Bronchial epithelial cell (primary cell): ENCODE measurements at places on chromosomes 16 and 17. TPM values are rescaled to one million over a fixed set of nuclear protein-coding genes. Genes with fewer than 3 reads are reported as not detected.

- peak; percentile 81 for DNase-seq
Observed at GRCh38 chr17:69551212-69552010, 136.9 kb downstream of the MAP2K6 start.

GRCh38 chr16:74578838-74579237 is 28.1 kb downstream of the GLG1 start:
- DNase-seq = no peak

DNA sequence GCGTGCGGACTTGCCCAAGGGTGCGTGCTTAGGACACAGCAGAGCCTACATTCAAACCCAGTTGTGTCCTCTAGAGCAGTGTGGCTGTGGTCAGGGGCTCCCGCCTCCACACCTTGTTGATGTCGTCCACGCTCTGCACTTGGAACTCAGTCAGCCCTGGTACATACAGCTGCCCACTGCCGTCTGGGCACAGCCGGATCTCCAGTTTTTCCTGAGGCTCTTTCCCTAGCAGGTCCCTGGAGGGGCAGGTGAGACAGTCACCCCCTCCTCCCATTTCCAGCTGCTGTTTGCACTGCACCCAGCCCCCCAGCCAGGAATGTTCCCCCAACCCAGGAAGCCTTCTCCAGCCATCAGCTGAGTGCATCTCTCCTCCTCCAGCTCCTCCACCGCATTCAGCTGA is 25.7 kb downstream of the KATNB1 start:
- no peak for DNase-seq

- DNase-seq = no peak
Observed at GRCh38 chr16:1290860-1291575, 18.4 kb upstream of the UBE2I start.

- no peak for DNase-seq
Observed at GRCh38 chr16:54191592-54191991, 95.0 kb downstream of the IRX3 start.

DNA sequence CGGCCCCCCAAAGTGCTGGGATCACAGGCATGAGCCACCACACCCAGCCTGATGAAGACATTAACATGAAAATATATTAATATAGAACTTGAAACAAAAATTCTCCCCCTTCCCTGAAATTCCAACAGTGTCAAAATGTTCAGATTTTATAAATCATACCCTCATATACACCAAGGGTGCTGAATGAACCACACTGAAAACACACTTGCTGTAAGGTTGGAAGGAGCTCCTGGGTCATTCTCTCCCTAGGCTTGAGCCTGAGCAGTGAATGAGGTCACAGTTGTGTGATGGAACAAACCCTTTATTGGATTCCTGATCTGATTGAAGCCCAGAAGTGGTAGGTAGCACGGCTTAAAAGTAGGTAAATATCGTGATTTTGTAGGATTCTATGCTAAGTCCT is at the start of gene EFCAB3:
Gene EFCAB3, plus strand, starts transcription at position 301 of the 400 bp plus-strand sequence. CDS start 2,427 bp downstream, outside the sequence.
- no peak for DNase-seq

DNA sequence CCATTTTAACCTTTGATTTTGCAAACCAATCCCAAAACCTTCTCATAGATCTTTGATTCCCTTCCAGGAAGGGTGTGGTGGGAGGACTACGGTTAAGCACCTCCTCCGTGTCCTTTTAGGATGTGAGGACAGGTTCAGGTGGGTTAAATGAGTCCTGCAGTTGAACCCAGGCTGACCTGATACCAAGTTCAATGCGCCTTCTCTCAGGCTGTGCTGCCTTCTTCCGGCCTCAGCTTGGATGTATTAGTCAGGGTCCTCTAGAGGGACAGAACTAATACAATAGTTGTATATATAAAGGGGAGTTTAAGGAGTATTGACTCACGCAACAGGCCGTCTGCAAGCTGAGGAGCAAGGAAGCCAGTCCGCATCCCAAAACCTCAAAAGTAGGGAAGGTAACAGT is 10.5 kb upstream of the CSF3 start:
- no peak for DNase-seq

DNA sequence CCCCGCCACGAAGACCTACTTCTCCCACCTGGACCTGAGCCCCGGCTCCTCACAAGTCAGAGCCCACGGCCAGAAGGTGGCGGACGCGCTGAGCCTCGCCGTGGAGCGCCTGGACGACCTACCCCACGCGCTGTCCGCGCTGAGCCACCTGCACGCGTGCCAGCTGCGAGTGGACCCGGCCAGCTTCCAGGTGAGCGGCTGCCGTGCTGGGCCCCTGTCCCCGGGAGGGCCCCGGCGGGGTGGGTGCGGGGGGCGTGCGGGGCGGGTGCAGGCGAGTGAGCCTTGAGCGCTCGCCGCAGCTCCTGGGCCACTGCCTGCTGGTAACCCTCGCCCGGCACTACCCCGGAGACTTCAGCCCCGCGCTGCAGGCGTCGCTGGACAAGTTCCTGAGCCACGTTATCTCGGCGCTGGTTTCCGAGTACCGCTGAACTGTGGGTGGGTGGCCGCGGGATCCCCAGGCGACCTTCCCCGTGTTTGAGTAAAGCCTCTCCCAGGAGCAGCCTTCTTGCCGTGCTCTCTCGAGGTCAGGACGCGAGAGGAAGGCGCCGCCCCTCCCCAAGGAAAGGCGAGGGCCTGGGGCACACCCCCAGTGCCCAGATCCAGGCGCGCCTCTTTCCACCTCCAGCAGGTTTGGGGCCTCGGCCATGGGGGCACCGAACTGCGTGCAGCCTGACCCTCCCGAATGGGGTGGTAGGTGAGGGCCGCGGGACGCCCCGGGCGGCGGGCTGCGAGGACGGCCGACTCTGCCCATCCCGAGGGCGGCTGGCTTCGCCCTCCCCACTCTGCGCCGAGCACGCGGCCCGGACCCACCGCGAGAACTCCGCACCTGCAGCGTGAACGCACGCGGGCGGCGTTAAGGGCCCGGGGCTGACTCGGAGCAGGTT is 664 bp downstream of the HBQ1 start:
- no peak for DNase-seq

DNA sequence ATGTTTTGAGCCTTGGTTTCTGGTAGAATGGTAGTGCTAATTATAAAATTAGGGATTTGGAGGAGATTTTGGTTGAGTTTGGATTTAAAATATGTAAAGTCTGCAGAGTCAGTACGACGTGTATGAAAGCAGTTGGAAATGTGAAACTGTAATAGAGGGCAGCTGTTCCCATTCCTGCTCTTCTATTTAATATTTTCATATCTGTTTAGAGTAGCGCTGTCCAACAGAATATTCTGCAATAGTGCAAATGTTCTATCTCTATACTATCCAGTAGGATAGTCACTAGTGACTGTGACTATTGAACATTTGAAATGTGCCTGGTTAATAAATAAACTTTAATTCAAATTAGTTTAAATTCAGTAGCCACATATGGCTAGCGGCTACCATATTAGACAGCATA is 443.4 kb upstream of the SOX9 start:
- no peak for DNase-seq

Gene BFAR
- total RNA-seq = 32.5 and 50.5 TPM in 2 replicates

DNA sequence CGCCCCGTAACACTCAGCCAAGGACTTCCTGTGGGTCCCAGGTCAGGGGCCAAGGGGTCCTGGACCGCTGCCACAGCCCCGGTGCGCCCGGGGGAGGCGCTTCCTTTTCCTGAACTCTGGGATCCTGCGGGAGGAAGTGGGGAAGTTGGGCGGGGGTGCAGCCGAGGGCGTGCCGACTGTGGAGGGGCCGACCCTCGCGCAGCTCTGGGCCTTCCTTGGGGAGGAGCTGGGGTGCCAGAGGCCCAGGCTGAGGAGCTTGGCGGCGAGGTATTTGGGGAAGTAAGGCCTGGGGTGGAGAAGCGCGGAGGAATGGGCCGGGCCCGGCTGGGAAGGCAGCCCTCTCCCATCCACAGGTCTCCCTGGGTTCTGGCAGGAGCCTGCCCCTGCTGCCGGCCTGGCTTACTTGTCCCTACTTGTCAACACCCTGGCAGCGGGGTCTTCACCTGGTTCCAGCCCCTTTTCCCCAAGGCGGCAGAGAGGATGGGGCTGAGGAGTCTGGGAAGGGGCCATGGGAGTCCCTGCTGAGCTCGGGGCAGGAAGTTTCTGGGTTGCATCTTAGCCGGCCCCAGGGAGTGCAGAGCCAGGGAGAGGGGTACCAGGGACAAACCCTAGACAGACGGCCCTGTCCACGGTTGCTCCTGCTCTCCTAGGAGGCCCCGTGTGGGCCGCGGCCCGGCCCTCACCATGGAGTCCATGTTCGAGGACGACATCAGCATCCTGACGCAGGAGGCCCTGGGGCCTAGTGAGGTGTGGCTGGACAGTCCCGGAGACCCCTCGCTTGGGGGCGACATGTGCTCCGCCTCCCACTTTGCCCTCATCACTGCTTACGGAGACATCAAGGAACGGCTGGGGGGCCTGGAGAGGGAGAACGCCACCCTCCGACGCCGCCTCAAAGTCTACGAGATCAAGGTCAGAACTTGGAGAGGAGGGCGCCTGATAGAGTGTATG is 1.7 kb downstream of the TBKBP1 start:
- no peak for DNase-seq

- DNase-seq = no peak
Observed at GRCh38 chr16:68499006-68499405, 40.1 kb upstream of the ZFP90 start.

DNA sequence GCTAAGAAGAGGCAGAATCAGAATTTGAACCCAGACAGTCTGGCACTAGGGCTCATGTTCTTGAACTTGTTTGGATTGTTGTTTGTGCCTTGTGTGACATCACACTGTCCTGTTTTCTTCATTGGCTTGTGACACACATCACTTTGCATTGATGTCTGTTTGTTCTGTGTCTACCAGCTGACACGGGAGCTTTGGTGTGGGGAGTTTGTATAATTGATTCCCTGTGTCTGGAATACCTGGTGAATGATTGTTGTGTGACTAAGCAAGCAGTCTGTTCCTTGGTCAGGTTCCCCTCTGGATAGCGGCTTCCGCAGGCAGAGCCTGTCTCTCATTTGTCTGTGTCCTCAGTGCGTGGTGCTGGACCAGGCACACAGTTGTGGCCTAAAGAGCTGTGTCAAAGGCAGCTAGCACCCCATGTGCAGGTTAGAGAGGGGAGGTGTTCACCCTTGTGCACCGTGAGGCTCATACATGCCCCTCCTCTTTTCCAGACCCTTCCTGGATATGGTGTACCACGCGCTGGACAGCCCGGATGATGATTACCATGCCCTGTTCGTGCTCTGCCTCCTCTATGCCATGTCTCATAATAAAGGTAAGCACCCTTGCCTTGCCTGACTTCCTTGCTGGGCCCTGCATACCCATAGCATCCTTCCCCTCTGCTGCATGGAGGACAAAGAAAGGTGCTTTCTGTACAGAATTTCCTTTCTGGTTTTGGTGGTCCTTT is 80.1 kb downstream of the CLEC16A start:
- peak; percentile 74 for DNase-seq

Gene RNF43
- total RNA-seq = 6.1 and 7.6 TPM in 2 replicates

DNA sequence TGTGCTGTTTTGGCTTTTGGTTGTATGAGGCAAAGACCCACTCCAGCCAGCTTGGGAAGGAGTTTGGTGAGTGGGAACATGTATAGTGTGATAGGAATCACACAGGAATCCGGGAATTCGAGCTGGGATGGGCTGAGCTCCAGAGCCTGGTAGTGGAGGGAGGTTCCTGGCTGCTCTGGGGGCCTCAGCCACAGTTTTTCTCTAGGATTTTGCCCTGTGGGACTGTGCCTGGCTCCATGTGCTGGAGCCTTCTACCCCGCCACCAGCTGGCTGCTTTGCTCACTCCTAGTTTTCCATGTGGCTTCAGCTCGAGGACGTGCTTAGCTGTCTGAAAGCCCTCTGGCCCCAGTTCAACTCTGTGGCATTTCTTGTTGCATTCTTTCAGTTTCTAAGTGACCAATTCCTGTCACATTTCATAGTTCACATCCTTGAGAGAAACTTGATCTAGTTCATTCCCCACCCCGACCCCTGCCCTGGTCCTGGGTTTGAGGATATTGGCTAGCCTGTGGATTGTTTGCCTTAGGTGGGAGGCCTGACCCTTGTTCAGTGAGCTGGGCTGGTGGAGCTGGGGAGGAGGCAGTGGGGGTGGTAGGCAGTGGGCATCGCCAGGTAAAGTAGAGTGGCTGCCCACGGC is 5.0 kb downstream of the SEC14L1 start:
- DNase-seq = no peak

DNA sequence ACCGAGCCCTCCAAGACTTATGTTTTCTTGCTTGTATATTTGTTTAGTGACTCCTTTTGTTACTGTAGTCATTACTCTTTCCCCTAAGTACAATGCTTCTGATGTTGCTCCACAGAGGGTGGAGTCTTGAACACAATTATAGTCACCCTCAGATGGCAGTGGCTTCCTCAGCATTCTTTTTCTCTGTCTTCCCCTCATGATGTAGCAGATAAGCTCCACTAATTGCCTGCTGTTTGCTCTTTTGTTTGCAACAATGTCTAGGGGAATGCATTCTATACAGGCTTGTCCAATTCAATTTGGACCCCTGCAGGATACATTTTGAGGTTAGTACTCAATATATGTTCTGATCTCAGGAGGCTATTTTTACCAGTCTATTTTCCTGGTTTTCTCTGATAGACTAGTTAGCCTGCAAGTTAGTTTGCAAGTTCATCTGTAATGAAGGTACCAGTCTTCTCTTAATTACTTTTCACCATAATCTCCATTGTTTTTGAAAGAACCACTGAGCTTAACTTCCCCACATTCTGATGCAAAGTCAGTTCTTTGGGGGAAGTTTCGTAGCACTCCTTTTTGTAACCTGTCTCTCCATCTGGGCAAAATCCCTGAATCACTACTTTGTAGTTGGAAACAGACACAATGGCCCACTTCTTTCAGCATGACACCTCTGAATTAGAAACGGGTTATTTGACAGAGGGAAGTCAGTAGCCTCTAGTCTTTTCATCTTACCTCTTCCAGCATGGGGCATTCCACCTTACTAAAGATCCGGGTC is 1509.2 kb downstream of the CDH11 start:
- DNase-seq = no peak

DNA sequence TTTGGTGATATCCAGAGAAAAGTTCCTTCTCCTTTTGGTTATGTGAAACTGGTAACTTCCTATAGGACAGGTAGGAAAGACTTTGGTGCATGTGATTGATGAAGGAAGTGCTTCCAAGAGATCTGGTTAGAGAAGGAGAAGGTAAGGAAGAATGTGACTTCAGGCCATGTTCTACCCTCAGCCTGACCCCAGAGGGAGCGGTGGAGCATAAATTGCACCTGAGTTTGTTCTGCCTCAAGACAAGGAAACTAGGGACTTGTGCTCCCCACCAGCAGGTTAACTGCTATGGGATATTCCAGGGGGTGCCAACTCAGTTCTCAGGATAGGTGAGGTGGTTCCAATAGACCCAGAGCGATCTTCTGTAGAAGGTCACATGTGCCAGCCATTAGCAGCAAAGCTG is 299.3 kb upstream of the XYLT1 start:
- no peak for DNase-seq

- no peak for DNase-seq
Observed at GRCh38 chr16:84986879-84987278, 24.5 kb downstream of the ZDHHC7 start.

- no peak for DNase-seq
Observed at GRCh38 chr16:55532227-55532626, 23.4 kb downstream of the LPCAT2 start.

DNA sequence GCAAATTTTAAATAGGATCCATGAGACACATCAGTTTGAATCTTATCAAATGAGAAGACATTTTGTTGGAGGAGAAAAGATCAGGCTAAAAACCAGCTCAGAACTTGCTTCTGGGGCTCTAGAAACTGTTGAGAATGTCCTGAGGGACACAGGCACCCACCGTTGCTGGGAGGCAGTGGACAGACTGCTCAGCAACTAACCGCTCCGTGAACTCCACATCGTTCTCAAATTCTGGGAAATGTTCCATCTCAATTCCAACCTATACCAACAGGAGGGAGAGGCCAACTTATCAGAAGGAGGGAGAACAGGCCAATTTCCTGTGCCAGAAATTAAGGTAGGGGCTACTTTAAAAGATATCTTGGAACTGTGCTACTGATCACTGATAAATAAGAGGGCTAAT is 8.3 kb downstream of the TAT start:
- DNase-seq = no peak
